Pericardium fibroblast (primary cell): ENCODE measurements at places on chromosomes 6 and 20. TPM values are rescaled to one million over a fixed set of nuclear protein-coding genes. Genes with fewer than 3 reads are reported as not detected.

Gene SLC17A3
- total RNA-seq: not detected in 2 replicates

Gene ISM1
- total RNA-seq: 0.82 TPM in 1 of 2 replicates, not detected in the other

Gene PRDM13
- total RNA-seq: not detected in 2 replicates

Gene LINC00237
- not detected in 2 replicates for total RNA-seq

Gene BYSL
- total RNA-seq: 5.2 and 8.4 TPM in 2 replicates

Gene POLR3F
- 5.6 and 7.7 TPM in 2 replicates for total RNA-seq

Gene NMBR
- not detected in 2 replicates for total RNA-seq

Gene RNASET2
- total RNA-seq: 24.5 and 31.3 TPM in 2 replicates

Gene LAMA5
- 41.1 and 63.5 TPM in 2 replicates for total RNA-seq

Gene CCNC
- total RNA-seq: 38.1 and 45.0 TPM in 2 replicates
